Endothelial cell (in vitro differentiated cells): ENCODE measurements at places on chromosomes 7 and 10.
A peak's percentile ranks its signal among the peaks of the same experiment; 100 is the strongest.

DNA sequence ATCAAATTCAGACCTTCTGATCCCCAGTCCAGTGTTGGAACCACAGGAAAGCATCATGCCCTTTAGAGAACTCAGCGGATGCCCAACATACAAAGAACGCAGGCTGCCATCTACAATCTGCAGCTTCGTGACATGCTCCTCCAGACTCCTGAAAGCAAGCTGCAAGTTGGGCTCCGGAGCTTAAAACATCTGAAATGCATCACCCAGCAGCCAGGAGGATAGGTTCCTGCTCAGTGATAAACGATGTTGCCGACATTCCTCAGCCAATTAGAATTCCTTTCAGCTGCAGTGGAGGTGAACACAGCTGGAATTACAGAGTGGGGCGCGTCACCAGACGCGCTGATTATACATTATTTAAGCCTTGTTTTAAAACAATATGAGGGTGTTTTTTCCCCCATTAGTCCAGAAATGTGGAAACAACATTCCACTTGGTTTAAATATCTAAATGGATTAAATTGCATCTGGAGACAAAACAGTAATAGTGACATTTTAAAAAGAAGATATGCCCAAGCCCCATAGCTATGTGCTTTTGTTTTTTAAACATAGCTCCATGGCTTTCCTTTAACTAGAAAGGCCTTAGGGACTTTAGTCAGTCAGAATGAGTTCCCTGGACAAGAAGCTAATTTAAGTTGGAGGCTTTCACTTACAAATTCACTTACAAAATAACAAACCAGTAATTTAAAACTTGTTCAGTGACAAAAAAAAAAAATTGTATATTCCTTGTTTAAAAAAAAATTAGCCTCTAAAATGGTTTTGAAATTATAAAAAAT, 6.3 kb downstream of the SMURF1 start:
- peak; percentile 14 for DNase-seq

DNA sequence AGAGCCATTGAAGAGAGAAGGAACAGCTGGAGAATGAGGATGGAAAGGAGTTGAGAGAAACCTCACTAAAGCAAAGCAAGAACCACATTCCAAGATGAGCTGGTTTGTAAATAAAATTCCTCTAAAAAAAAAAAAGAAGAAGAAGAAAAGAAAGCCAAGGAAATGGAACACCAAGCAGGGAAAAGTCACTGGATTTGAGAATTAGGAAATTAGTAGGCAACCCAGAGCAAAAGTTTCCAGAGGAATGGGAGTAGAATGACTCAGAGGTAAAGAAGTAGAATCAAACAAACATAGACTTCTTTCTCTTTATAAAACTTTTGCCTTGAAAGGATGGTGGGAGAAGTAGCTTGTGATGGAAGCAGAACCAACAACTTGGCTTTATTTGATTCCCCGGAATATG, 3.9 kb downstream of the CH25H start:
- no peak for DNase-seq

GRCh38 chr10:52379287-52379686, 65.2 kb downstream of the DKK1 start:
- DNase-seq: no peak

DNA sequence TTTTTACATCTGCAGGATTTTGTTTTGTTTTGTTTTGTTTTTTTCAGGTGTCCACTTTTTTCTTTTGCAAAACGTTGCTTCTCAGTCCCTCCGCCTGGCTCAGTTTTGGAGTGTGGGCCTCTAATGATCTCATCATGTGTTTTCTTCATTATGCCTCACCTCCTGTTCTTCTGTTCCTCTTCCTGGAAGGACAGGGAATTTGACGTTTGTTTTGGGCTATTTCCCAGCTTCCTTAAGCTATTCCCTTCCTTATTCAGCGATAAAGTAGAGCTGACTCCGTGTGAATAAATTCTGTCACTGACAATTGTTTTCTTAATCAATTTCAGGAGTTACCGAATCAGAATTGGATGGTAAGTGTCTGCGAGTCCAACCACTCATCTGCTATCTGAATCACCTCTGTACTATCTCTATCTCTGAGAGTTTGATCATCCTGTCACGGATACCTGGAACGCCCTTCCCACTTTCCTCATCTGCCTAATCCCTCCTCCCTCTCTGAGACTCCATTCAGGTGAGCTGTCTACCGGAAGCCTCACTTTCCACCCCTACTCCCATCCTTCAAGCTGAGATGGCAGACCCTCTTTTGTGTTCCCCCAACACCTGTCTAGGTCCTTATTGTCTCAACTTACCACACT, 218.4 kb downstream of the GATA3 start:
- no peak for DNase-seq

DNA sequence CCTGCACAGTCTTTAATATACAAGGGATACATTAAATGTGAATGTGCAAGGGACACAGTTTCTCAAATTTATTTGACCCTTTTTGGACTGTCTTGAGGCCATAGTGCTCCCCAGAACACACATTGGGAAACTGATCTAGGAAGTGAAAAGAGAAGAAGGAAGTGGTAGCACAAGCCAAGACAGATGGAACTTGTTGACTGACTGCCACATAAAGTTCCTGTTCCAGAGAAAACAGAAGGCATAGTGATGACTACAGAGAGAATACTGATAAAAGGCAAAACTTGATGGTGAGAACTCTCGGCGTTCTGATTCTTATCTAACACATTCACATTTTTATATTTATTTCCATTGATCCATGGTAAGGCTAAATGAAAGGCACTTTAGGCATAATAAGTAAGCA, 1216.4 kb downstream of the CNTNAP2 start:
- no peak for DNase-seq

GRCh38 chr7:137882806-137883205, 36.0 kb upstream of the DGKI start:
- DNase-seq: no peak

- no peak for DNase-seq
Observed at GRCh38 chr10:119658274-119658673, 7.1 kb downstream of the BAG3 start.

DNA sequence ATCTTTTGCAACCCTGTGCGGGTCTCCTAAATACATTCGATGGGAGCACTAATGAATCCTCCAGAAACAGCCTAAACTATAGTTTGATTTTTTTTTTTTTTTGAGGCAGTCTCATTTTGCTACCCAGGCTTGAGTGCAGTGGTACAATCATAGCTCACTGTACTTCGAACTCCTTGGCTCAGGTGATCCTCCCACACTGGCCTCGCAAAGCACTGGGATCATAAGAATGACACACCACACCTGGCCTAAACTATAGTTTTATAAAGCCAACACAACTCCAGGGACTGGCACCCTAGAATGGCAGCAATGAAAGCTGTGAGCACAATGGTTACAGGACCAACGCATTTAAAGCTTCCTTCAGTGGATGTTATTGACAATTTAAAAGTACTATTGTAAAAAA, 14.5 kb upstream of the JMJD1C start:
- DNase-seq: no peak

- DNase-seq: no peak
Observed at GRCh38 chr7:77460057-77460486, 43.9 kb upstream of the GSAP start.

GRCh38 chr7:80732630-80733029, 94.2 kb downstream of the CD36 start:
- DNase-seq: no peak

DNA sequence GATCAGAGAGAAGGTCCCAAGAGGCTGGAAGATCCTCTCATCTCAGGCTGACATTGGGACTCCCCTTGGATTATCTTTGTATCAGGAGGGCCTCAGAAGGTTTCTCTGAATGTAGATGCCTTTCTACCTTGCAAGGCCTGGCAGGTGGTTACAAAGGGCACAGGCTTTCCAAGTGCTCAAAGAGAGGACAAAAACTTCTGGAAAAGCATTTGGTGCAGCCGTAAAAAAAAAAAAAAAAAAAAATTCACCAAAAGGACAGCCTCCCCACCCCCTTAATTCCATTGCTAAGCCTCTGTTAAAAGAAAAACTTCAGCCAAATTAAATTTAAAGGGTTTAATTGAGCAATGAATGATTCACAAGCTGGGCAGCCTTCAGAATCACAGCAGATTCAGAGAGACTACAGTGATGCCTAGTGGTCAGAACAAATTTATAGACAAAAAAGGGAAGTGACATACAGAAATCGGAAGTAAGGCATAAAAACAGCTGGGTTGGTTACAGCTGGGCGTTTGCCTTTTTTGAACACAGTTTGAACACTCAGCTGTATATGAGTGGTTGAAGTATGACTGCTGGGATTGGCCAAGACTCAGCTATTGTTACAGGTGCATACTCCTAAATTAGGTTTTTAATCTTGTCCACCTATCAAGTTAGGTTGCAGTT, 42.5 kb upstream of the LRGUK start:
- no peak for DNase-seq

DNA sequence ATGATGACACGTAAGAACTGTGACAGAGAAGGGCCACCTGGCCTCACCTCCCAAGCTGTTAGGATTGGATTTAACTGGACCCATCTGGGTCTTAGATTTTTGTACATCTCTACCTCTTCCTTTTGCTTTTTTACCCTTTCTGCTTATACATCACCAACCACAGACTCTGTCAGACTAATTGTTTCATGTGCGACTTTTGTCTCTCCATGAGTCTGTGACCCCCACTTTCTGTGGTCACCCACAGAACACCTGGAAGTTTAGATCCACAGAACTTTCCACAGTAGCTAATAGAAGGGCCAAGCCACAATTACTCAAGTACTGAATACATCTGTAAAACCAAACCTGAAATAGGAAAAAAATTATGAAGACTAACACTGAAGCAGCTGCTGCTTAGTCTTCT, 23.1 kb downstream of the SEC31B start:
- DNase-seq: no peak

- no peak for DNase-seq
Observed at GRCh38 chr7:19377611-19378344, 232.6 kb upstream of the FERD3L start.

DNA sequence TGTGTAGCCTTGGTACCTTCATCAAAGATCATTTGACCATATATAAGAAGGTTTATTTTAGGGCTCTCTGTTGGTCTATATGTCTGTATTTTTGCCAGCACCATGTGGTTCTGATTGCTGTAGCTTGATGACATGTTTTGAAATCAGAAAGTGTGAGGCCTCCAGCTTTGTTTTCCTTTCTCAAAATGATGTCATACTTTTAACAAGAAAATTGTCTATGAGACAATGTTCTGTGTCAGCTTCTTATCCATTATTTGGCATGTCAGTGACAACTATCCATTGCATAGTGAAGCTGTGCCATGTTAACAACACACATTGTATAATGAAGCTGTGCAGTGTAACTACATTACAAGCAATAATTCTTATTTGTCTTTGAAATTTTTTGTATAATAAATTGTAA, 9.1 kb upstream of the PPP1R9A start:
- DNase-seq: no peak
